Calu3 (cell line): ENCODE measurements at places on chromosomes 1 and 21. TPM values are rescaled to one million over a fixed set of nuclear protein-coding genes. Genes with fewer than 3 reads are reported as not detected.

- DNase-seq: no peak
Observed at GRCh38 chr1:208028526-208028925, 117.6 kb upstream of the CD34 start.

- DNase-seq: no peak
Observed at GRCh38 chr1:86865973-86866637, 47.8 kb downstream of the SELENOF start.

DNA sequence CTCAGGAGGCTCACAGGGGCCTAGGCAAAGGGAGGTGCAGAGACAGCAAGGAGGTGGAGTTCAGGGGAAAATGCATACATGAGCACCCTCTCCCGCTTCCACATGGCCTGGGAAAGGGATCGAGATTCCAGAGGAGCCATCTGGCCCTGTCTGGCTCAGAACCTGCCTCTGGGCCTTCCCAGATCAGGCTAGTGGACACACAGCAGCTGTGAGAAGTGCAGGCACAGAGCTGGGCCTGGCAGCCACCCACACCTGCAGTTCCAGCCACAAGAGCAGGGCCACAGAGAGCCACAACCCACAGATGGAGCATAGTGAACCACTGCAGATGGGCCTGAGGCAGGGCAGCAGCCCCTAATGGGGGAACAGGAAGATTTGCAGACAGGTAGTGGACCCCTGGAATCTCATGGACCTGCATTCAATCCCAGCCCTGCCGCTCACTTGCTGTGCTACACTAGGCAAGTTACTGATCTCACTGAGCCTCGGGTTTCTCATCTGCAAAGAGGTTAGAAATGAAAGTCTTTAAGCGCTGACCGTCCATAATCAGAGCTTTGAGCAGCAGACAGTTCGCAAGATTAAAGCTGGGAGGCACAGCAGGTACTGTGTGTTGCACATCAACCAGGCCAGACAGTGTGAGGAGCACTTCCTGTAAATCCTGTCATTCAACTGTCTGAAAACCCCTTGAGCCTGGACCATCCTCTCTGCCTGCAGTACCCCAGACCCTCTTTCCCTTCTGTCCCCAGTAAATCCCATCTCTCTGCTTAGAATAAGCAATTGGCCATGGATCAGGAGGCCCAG is 58.0 kb downstream of the MATN1 start:
- no peak for DNase-seq

The MSH4 gene
- 0.54 and 0.83 TPM in 2 replicates for total RNA-seq

The KCNE2 gene
- not detected in 2 replicates for total RNA-seq

The SRGAP2 gene
- 56.7 and 70.1 TPM in 2 replicates for total RNA-seq

The SAMSN1 gene
- 0.93 and 1.5 TPM in 2 replicates for total RNA-seq

The KDF1 gene
- total RNA-seq: 18.9 and 19.4 TPM in 2 replicates
